ENCODE measurements at places on chromosomes 16 and 17.

DNA sequence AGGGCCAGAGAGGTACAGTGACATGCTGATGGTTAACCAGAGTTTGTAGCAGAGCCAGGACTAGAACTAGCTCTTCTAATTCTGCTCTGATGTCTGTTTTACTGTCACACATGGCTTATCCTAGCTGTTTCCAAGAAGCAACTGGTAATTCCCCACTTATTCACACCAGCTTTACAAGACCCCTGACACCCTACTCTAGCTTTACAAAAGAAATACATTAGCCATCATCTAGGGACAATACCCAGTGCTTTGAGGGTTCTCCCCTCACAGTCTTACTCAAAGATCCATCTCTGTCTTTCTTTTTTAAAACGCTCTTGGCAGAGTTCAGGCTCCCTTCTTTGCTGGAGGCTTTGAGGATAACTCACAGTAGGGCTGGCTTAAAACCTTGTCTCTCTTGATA lies 197.3 kb upstream of the PMFBP1 start:
- DNase-seq, result no peak

DNA sequence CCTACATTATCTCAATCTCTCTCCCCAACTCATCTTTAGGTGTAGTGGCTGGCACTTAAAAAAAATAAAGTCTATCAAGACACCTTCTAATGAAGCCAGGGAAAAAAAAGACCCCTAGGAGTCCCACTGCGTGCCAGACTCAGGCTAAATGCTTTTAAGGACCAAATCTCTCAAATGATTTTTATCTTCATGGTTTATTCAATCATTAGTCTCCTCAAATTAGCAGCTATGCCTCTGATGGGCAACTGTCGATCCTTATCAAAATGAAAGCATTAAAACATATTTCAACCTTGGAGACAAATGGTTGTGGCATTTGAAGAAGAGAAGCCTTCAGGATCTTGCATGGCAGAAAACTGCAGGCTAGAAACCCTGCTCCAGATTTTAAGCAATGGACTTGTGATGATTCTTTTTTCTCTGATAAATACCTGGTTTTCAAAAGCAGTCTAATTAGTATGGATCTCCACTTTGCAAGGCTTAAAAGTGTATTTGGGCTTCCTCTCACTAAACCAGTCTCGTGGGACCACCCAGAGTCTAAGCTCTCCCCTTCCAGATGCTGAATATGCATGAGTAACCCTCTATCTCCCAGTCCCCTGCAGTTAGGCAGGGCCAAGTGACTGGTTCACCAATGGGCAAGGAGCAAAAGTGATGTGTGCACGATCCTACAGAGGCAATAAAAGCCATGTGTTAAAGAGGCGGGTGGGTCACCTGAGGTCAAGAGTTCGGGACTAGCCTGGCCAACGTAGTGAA lies 14.9 kb downstream of the ITPRIPL2 start:
- no peak for DNase-seq

DNA sequence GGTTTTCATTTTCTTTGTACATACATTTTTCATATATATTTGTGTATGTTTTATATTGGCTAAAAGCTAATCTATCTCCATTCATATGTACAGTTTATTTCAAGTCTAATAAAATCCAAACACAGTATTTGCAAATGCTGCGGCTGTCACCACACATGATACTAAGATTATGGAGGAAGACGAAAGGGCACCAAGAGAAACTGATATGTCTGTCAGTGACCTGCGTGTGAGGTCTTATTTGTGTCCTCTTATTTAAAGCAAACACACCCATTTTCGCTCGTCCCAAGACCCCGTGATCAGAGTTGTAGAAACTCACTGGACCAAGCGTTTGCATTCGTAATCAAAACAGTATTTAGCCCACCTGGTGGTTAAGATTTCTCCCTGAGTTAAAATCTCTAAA lies 8.2 kb downstream of the MLYCD start:
- DNase-seq, result no peak

GRCh38 chr17:14525551-14526455 lies 224.9 kb downstream of the HS3ST3B1 start:
- DNase-seq, result no peak

DNA sequence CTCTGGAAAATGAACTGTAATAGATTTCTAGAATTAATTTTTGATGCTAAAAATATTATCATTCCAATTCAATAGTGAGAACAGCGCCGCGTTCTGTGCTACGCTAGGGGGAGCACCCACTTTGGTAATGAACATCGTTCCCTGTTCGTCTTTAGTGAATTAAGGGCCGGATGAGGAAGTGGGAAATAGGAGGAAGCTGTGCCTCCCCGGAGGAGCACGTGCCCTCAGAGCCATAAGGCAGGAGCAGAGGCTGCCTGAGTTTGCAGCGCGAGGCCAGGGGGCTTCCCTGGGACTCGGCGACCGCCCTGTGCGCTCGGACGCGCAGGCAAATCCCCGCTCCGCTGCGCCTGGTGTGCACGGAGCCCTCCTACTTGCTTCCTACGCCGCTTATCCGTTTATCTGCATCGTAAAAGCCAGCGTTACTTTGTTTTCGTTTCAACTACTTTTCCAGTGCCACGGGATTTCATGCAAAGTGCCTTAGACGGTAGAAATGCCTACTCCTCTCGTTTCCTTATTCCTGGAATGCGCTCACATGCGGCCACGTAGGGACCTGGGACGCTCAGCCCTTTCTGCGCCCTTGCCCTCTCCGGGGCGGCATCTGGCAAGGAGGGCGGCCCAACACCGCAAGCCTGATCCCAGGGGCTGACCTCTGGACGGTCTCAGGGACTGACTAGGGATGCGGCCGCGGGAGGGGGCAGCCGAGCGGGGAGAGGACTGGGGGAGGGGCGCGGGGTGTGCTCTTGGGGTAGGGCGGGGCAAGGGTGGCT lies 76.4 kb downstream of the KCNJ12 start:
- DNase-seq, result peak; percentile 71

GRCh38 chr17:74677558-74678466 lies 34.9 kb downstream of the CD300LF start:
- peak; percentile 7 for DNase-seq
